ENCODE measurements at places on chromosomes 6 and 20.

- DNase-seq = no peak
These were observed 300.1 kb upstream of the KCNQ5 start for GRCh38 chr6:72321788-72322187.

GRCh38 chr6:147310521-147310920 lies 106.3 kb downstream of the STXBP5 start:
- DNase-seq = no peak

- DNase-seq = no peak
These were observed 252.3 kb downstream of the LY86 start for GRCh38 chr6:6840831-6841291.

DNA sequence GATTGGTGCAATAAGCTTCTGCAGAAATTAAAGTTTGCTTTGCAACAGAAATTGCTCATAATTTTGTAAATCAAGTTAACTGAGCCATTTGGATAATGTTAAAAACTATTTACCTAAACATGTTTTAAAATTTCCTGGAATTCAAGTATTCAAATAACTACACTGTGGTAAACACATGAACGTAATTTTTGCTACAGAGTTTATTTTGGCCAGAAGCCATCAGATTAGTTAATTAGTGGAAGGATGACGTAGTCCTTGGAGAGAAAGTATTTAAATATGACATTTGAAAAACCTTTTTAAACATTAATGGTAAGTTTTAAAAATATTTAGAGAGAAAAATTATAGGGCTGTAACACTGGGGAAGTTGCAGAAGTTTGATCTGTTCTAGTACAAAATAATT lies 121.2 kb upstream of the UST start:
- DNase-seq = no peak

GRCh38 chr20:39248171-39248861 lies 286.2 kb downstream of the DHX35 start:
- no peak for DNase-seq

DNA sequence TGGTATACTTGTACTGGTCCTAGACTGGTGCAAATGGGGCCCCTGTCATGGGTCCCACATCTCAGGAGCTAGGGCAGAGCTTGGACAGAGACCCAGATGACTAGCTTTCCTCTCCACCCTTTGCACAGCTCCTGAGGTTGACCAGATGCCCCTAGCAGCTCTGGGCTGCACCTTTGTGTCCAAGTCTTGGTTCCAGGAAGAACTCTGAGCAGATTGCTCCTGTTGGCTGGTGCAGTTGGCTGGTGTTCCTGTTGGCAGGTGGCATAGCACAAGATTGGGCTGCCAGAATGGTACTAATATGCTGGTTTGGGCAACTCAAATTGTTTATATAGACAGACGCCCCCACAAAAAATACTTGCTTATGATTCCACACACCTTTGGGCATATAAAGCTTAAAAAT lies 89.4 kb upstream of the EZR start:
- DNase-seq = peak; percentile 77

DNA sequence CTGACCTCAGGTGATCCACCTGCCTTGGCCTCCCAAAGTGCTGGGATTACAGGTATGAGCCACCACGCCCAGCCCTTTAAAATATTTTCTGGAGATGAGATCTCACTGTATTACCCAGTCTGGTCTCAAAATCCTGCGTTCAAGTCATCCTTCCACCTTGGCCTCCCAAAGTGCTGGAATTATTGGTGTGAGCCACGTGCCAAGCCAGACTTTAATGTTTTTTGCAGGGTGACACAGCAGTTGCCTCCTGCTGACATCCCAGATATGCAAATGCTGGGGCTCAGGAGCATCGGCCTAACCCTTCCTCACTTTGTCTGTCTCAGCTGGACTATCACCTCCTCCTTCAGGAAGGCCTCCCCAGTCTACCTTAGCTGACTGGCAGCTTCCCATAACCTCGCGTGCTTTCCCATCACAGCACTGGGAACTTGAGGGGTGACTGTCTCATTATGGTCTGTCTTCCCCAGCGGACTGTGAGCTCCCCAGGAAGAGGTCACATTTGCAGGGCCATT lies 14.3 kb upstream of the ID1 start:
- DNase-seq = no peak

- DNase-seq = no peak
These were observed 718.8 kb upstream of the FLRT3 start for GRCh38 chr20:15056246-15056645.

GRCh38 chr20:3857405-3857804 lies 10.8 kb downstream of the MAVS start:
- DNase-seq = no peak

- no peak for DNase-seq
These were observed 32.9 kb downstream of the HIVEP2 start for GRCh38 chr6:142912125-142912524.

- DNase-seq = no peak
These were observed 107.6 kb upstream of the SGK1 start for GRCh38 chr6:134425513-134425912.

DNA sequence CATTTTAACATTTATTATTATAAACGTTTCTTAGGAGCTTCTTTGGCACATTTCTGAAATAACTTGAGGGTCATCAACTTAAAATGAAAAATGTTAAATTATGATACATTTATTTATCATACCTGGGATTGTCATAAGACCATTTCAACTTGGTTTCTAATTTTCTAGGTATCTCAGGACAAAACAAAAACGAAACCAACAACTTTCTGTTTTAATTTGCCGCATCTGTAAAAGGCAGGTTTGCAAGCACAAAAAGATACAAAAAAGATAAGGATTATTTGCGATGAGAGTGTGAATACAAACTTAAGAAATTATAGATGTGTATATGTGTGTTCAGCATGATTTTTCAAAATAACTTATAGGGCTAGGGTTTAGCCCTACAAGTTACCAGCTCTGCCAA lies 395.0 kb upstream of the RUNX2 start:
- no peak for DNase-seq

DNA sequence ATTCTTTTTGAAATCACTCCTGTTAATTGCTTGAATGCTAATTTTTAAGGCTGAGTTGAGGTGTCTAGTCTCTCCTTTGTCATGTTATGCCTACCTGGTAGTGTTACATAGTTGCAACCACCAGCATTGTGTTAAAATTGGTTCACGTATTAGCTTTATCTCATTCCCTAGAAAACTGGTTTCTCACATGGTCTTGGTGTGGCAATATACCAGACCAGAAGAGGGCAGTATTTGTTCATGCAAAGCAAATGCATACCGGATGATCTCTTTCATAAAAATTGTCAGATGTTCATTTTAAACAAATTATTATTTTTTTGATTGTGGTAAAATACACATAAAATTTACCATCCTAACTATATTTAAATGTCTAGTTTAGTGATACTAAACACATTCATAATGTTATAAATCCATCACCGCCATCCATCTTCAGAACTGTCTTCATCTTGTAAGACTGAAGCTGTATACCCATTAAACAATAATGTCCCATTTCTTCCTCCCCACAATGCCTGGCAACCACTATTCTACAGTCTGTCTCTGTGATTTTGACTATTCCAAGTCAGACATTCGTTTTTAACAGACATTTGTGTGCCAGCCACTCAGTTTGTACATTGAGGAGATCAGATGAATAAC lies 92.8 kb downstream of the ATRN start:
- no peak for DNase-seq

DNA sequence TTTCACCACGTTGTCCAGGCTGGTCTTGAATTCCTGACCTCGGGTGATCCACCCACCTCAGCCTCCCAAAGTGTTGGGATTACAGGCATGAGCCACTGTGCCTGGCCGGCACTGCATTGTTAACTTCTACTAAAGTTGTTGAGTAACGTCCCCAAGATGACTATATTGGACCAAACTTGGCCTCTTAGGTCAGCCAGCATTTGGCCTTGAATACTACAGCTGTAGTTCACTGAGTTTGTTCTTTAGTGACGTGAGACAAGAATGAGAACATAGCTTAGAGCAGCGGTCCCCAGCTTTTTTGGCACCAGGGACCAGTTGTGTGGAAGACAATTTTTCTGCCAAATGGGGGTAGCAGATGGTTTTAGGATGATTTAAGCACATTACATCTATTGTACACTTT lies 237.1 kb downstream of the TBC1D7 start:
- DNase-seq = no peak

DNA sequence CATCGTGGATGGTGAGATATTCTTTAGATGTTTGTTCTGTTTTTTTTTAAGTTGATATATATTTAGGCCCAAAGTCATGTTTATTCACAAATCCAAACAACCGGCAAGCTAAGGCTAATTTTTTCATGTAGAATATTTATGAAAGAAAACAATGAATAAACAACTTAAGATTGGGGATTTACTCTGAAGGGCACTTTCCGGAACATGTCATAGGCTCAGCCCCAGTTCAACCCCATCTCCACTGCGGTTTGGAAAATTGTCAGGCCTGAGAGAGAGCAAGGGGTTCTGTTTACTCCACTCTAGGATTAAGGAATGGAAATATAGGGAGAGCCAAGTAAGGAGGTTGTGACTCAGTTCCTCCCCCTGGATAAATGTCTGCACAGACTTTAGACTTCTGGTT lies 18.3 kb downstream of the RPS6KA2 start:
- DNase-seq = no peak

DNA sequence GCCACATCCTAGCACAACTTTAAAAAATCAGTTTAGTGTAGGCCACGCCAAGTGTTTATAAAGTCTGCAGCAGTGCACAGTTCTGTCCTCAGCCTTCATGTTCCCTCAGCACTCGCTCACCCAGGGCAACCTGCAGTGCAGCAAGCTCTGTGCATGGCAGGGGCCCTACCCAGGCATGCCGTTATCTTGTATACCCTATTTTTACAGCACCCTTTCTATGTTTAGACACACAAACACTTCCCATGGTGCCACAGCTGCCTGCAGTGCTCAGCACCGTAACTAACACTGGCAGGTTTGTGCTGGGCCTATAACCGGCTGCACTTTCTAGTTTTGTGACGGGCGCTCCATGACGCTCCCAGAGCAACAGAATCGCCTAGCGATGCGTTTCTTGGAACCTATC lies 43.8 kb downstream of the ZBTB46 start:
- no peak for DNase-seq

DNA sequence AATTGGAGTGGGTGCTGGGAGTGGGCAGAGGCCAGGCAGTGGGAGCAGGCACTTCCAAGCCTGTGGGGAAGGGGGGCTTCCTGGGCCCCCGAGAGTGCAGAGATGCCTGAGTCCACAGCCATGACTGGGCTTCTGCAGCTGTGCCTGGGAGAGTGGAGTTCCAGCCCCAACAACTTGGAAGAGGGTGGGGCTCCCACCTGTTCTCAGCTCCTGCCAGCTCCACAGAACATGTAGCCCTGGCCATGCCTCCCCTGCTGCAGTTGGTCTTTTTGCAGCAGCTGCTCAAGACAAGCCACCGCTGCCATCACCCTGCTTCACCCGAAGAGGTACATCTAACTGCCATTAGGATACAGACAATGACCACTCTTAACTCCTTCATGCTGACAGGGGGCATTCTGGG lies 1092.3 kb downstream of the KHDRBS2 start:
- no peak for DNase-seq

- DNase-seq = no peak
These were observed 41.7 kb downstream of the SLC24A3 start for GRCh38 chr20:19253916-19254820.

DNA sequence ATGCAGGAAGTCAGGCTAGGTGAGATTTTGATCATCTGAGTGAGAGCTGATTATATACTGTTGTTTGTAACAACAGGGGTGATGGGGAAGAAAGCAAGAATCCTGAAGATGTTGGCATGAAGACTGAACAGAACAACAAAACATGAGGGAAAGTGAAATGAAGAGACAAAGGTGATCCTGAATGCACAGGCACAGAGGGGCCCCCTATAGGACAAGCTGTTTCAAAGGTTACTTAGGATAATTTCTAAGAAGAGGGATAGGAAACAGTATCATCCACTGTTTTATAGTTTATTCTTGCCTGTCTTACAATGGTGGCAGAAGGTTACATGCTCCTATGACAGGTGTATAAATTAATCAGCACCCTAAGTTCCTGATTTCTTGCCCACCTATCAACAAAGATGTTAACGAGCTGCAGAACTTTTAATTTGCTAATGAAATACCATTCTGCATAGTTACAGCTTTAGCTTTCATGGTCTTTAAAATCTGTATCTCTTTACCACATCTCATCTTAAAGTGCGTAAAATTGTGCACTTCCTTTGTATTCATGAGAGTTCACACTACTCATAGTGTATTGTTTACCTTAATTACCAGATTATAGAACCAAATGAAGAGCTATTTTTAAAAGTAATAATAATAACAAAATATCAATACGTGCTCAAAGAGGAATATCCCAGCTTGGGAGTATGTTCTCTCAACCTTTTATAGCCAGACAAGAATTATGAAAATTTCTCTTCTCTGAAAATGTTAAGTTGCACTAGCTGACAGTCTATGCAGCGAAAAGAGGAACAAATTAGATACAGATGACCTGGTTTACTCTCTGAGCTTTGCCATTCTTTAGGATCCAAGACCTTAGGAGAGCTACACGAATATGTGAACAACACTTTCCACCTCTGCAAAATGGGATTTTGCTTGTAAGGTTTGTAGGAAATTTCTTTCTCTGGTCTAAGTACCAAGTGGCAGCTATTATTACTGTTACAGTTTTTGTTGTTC lies 192.5 kb downstream of the EDN1 start:
- DNase-seq = no peak

DNA sequence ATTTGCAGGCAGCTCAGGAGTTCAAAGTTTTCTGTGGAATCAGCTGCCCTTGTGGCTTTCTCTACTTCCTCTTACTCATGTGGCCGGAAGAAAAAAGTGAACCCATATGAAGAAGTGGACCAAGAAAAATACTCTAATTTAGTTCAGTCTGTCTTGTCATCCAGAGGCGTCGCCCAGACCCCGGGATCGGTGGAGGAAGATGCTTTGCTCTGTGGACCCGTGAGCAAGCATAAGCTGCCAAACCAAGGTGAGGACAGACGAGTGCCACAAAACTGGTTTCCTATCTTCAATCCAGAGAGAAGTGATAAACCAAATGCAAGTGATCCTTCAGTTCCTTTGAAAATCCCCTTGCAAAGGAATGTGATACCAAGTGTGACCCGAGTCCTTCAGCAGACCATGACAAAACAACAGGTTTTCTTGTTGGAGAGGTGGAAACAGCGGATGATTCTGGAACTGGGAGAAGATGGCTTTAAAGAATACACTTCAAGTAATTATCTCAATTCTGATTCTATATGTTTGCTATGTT lies 1.1 kb downstream of the MGME1 start:
- peak; percentile 13 for DNase-seq

DNA sequence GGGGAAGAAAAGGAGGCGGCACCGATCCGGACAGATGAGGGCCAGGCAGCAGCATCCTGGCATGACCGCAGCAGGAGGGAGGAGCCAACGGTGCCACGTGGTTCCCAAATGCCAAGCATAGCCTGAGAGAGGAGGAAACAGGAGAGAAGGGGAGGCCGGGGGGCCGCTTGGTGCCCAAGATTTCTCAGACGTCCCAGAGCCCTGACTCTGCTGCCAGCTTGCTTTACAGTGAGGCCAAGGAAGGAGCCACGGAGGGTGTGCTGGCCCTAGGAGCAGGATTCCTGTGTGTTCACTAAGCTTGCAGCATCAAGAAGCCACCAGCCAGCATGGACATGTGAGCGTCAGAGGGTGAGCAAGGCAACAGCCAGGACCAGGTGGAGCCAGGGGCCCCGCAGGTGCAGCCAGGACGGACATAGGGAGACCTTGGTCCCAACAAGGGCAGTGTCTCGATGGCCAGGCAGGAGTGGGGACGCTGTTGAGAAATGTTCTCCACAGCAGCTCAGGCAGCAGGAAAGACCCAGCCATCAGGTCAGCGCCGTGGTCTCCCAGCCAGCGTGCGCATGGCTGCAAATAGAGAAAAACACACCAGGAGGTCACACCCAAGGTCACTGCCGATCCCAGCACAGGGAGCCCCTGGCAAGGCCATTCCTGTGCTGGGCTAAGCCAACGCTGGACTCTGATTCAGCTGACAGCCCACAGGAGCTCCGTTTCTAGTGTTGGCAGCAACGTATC lies 143.7 kb downstream of the DLL1 start:
- no peak for DNase-seq
